Stimulated activated CD4-positive, alpha-beta T cell treated with anti-CD3 and anti-CD28 coated beads, TNF-alpha, amount 100 ng/mL, for 4 hours (primary cell): ENCODE measurements at places on chromosomes 6 and 20.

DNA sequence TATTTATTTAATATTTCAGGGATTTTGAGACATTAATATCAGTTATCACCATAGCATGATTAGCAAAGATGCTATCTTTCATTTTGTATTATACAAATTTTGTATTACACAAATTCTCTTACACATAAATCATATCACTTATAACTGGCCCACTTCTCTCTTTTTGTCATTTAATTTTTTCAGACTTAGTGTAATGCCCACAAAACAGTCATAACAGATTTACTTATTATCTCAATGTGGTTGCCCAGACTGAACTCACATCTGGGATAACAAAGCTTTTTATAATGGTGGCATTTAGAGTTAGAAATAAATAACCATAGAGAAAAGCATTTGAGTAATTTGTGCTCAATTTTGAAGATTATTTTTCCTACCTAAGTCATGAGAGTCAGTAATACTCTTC, 148.3 kb downstream of the TFAP2B start:
- no peak for DNase-seq

- DNase-seq = no peak
These were observed 19.3 kb downstream of the JARID2 start for GRCh38 chr6:15264902-15265761.

DNA sequence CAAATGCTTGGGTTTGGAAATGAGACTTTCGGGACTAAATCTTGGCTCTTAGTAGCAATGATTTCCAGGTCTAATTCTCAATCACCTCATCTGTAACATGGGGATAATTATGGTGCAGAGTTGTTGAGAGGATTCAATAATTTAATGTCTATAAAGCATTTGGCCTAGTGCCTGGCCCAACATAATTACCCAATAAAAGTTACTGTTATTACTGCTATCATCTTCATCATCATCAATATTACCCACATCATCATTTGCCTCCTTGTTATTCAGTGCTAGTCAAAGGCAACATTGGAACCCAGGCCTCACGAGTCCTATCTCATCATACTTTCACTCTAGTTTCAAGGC, 34.5 kb upstream of the RSPO3 start:
- DNase-seq = no peak

DNA sequence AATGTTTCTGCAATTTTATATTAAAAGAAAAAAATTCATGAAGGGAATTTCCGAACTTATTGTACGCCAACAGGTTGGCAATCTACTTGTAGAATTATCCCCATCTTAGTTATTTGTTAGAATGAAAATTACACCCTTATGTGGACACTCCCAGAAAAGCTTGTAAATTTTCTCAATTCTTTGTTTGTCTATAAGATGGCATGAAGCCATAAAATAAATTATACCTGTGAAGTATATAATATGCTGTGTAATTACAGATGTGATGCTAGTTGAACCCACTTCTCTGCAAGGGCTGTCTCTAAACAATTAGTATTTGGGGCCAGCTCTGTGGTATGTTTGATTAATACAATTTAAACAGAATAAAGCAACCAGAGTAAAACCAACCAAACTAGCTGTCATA, 52.1 kb upstream of the DSP start:
- no peak for DNase-seq

DNA sequence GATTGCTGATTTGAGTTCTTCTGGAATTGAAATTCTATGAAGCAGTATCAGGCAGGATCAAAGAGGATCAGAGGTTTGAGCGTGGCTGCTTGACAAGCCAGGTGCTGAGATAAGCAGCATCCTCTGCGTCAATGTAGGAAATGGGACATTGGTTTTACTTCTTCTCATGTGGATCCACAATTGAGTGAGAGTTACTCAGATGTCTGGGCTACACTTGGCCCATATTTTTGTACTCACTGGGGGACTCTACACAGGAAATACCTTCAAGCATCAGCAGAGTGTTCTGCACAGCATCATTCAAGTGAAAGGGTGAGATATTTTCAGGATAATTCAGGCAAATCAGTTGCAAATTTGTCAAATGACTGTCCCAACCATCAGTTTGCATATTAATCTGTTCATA, 613.9 kb upstream of the ARID1B start:
- no peak for DNase-seq

GRCh38 chr6:38262026-38262425, 377.7 kb downstream of the BTBD9 start:
- DNase-seq = no peak

GRCh38 chr6:166949528-166950442, 6.6 kb downstream of the RNASET2 start:
- no peak for DNase-seq

DNA sequence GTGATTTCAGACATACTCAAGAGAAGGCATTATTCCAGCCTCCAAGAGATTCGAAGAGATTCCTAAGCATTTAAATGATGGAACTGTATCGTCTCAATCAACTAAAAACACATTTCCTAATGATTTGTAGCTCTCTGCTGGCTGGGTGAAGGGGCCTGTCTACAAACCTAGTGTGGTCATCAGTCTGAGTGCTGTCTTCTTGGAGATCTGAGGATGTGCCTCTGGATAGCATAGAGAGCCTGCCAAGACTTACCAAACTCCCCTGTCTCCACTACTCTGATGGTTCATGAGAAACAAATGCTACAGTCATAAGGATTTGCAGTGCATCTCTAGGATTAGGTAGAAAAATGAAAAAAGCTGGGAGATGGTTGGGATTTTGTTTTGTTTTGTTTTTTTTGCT, 176.9 kb upstream of the CITED2 start:
- no peak for DNase-seq

GRCh38 chr20:33584976-33585375, 77.2 kb upstream of the C20orf144 start:
- no peak for DNase-seq

GRCh38 chr20:53595018-53595378, 1.4 kb upstream of the ZNF217 start:
- DNase-seq = no peak

GRCh38 chr20:42138729-42139128, 520.6 kb upstream of the CHD6 start:
- DNase-seq = no peak

DNA sequence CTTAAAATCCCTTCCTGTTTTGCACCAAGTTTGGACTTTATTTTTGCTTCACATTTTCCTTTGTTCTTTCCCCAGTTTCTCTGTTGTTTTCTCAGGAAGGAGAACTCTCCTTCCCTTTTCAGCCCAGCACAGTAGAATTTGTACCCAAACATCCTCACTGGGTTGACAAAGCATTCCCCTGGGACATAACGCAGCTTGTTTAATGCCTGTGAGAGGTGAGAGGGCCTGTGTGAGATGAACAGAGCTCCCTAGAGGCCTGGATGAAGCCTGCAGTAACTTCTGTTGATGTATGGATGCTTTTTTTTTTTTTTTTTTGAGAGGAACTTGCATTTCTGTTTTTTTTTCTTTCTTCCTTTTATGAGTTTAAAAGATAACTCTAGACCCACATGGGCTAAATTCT, 104.9 kb upstream of the SLC22A23 start:
- DNase-seq = no peak

GRCh38 chr6:38320843-38321242, 318.9 kb downstream of the BTBD9 start:
- no peak for DNase-seq

DNA sequence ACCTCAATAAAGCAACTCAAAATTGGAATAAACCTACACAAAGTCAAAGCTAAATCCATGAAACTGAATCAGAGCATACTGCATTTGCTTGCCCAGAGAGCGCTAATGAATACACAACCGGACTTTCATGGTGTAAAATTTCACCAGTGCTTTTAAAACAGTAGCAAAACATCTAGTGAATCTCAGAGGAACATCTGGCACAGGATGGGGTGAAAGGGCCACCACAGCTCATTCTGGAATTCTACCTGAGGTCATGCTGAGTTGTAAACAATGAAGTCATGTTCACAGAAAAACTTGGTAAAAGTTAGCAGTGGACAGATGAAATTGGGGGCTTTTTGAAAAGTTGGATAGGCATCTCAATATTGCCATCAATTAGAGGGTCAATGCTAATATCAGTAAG, 125.6 kb upstream of the STXBP5 start:
- no peak for DNase-seq

GRCh38 chr6:48429021-48429420, 318.0 kb upstream of the PTCHD4 start:
- DNase-seq = no peak

DNA sequence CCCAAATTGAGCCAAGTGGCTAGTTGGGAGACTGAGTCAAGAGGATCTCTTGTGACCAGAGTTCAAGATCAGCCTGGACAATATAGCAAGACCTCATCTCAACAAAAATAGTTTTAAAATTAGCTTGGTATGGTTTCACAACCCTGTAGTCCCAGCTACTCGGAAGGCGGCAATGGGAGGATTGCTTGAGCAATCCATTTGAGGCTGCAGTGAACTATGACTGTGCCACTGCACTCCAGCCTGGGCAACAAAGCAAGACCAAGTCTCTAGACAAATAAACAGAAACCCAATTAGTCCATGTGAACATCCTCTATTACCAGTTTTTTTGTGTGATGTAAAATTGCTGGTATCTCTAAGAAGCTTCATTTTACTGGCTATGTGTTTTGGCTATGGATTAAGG, 106.2 kb downstream of the TULP4 start:
- DNase-seq = no peak

- DNase-seq = no peak
These were observed 23.0 kb downstream of the SLC35D3 start for GRCh38 chr6:136945072-136945471.

- no peak for DNase-seq
These were observed 438.9 kb downstream of the GRIK2 start for GRCh38 chr6:101832371-101832770.

GRCh38 chr20:53952528-53953096, 117.8 kb downstream of the BCAS1 start:
- no peak for DNase-seq
